ENCODE measurements at places on chromosomes 2 and 18. TPM values are rescaled to one million over a fixed set of nuclear protein-coding genes. Genes with fewer than 3 reads are reported as not detected.

DNA sequence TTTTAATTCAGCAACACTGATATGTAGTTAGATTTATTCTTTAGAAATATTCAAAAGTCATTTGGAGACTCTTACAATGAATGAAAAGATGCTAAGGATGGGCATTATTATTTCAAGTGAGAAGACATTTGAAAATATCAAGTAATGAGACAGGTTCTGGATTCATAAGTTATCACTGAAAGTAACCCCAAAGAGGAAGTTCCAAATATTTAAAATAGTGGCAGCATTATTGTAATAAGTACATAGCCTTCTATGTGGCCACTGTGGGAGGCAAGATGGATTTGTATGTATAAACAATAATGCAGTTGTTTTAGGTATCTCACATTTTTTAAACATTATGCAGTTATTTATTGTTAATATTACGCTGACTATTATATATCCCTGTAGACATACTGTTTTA, 29.7 kb downstream of the ZC3H6 start:
- no peak for DNase-seq

DNA sequence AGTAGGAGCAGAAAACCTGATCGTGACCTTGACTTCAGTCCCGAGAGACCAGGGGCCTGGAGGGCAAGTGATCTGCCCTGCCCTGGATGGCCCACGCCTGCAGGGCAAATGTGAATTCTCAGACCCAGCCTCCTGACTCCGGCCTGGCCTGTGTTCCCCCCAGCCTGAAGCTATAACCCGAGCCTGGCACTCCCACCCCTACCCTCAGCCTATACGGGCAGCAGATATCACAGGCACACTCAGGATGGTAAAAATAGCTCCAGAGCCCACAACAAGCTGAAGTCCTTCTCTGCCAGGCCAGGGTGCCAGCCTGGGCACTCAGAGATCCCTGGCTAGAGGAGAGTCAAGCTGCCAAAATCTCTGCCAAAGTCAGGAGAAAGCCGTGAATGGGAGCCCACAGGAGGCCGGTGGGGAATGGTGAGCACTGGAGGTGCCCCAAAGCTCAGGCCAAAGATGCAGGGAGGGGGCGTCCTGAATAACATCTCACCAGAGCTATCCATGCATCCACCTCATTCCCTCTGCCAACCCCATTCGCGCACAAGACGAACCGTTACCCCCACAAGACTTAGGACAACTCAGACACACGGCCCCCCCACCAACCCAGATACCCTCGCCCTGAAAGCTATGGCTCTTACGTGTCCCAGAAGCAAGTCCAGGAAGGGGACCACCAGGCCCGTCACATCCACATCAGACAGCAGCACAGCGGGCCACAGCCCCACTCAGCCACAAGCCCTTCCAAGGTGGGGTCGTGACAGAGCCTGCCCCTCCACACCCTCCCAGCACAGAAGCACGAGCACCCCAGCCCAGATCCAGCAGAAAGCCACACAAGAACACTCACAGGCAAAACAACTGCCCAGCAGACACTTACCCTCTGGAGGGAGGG, 144.9 kb downstream of the TNS1 start:
- no peak for DNase-seq

The SPHKAP gene
- polyA plus RNA-seq = 0.16 TPM

- no peak for DNase-seq
Measured at GRCh38 chr2:8039732-8040131, 642.1 kb upstream of the ID2 start.

The ALPG gene
- not detected for polyA plus RNA-seq
